Stimulated activated CD8-positive, alpha-beta memory T cell treated with anti-CD3 and anti-CD28 coated beads, Interleukin-4, amount 100 ng/mL, for 1 hour (primary cell): ENCODE measurements at places on chromosomes 3 and 15.

GRCh38 chr3:57169872-57170623 is 4.9 kb upstream of the IL17RD start:
- DNase-seq, result peak; percentile 31

GRCh38 chr15:70356062-70356860 is 258.5 kb upstream of the TLE3 start:
- DNase-seq, result no peak

- no peak for DNase-seq
Observed at GRCh38 chr15:69679623-69680228, 227.1 kb downstream of the RPLP1 start.

DNA sequence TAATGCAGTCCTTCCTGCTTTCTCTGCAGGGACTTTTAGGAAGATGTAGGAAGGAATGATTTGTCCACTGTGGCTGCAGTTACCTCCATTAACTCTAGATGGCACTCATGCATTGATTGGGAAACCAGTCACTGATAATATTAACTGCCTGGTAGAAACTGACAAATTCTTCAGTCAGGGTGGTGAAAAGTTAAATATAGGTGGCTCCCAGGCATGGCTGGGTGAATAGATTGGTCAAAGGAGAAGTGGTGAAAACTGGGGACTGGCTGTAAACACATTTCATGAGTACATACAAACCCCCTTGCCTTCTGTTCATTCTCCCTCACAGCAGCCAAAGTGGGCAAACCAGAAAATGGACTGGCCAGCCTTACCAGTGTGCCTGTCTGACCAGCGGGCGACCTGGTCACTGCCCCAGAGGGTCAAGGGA is 333.4 kb downstream of the THSD4 start:
- no peak for DNase-seq

DNA sequence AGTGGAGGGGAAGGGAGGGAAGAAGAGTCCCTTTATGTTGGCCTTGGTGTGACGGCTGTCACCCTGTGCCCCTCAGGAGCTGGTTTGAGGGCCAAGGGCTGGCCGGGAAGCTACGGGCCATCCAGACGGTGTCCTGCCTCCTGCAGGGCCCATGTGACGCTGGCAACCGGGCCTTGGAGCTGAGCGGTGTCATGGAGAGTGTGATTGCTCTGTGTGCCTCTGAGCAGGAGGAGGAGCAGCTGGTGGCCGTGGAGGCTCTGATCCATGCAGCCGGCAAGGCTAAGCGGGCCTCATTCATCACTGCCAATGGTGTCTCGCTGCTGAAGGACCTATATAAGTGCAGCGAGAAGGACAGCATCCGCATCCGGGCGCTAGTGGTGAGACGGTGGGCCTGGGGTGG is 8.1 kb upstream of the RCCD1 start:
- no peak for DNase-seq

- no peak for DNase-seq
Observed at GRCh38 chr3:126551121-126551838, 7.5 kb downstream of the C3orf22 start.

DNA sequence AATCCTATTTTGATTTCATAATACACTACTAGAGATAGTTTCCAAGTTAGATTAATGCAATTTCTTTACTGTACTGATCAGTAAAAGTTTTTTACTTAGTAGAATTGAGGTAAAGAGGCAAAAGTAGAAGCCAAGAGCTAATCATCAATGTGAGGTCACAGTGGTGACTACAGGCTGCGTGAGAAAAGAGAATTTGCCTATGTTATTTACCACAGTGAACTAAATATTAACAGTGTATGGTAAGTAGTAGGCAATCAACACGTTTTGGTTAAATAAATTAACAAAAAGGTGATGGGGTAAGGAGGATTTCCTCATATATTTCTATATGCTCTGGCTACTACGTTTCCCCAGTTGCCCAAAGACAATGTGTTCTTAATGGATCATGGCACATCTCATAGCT is 202.2 kb upstream of the CMC1 start:
- DNase-seq, result no peak

GRCh38 chr15:63196842-63197241 is 7.4 kb downstream of the RAB8B start:
- no peak for DNase-seq

DNA sequence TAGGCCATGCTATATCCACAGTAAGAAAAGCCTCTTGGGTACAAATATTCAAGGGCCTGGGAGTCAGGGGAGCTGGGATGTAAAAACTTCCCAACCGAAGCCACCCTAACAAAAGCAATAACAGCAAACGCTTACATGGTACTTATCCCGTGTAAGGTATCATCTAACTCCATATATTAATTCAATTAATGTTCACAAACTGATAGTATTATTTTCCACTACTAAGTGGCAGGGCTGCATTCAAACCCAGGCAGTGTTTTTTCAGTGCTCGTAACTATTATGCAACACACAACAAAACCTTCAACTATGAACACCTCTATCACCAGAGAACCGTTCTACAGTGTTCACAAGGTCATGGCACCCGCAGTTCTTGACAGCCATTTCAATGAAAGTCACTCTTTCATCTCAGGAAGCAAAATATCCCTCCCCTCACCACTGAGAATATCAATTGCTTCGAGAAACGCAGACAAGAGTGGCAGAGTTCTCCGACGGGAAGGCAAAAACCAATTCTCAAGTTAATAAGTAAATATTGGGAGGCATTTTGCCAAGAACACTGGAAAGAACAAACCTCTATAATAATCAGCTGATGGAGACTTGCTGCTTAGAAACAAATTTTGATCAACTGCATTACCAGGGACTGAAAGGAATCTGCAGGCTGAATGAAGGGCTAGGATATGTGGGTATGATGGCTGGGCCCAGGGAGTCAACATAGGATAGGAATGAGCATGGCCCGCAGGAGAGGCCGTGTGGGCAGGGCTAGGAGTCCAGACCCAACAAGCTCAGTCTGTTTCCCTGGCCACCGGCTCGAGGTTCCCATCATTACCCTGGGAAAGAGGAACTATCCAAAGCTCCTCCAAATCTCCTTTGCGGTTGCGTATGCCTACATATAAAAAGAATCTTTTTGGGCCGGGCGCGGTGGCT is 72.3 kb downstream of the XXYLT1 start:
- DNase-seq, result no peak

GRCh38 chr15:43249699-43250203 is 17.0 kb downstream of the TGM5 start:
- no peak for DNase-seq

DNA sequence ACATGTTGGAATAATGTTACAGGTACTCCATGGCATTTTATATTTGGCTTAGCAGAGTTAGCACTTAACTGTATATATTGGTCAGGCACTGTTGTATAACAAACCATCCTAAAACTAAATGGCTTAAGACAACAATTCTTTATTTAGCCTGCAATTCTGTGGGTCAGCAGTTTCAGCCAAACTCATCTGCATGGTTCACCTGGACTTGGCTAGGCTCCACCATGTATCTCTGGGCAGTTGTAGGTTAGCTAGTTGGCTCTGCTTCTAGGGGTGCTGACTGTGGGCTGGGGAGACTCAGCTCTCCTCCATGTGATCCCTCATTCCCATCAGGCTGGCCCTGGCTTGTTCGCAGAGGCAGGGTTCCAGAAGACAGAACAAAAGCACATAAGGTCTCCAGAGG is 34.4 kb downstream of the RARB start:
- DNase-seq, result no peak

GRCh38 chr3:178099274-178099673 is 437.0 kb upstream of the KCNMB2 start:
- DNase-seq, result no peak

- no peak for DNase-seq
Observed at GRCh38 chr15:56207711-56208110, 36.0 kb downstream of the RFX7 start.

- DNase-seq, result peak; percentile 19
Observed at GRCh38 chr15:23565395-23566070, at the start of gene MKRN3. Gene MKRN3 (plus strand): TSS chr15:23565674. CDS start chr15:23565783, 109 bp downstream.

DNA sequence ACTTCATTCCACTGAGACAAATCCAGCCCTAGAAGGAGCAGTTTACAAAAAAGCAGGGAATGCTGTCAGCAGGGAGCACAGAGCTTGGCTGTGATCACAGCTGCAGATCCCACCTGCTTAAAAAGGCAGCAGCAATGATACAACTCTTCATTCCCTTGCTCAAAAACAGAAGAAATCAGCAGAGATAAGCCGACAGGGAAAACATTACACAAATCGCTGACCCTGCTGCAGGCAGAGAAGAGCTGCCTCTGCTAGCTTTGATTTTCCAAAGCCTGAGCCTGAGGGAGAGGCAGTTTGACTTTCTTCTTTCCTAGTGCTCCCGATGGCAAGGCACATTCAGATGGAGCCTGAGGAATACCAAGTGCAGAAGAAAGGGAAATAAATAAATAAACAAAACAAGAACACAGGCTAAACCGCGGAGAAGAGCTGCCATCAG is 80.2 kb downstream of the SHQ1 start:
- no peak for DNase-seq

- peak; percentile 21 for DNase-seq
Observed at GRCh38 chr3:105752791-105753415, 115.9 kb downstream of the CBLB start.

DNA sequence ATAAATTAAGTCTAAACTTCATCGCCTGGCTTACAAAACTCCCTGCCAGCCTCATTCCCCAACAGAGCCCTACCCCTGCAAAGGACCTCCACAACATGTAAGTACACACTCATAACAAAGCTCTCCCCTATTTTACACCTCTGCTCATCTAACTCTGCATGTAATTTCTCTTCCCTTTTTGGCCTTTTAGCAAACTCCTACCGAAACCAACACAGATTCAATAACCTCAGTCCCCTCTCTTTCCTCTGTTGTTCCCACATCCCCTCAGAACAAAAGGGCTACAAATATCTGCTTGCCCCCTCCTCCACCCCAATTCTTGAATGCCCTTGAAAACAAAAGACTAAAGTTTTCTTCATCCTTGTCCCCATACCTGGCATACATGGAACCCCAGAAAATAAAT is 662 bp downstream of the UBL7 start:
- no peak for DNase-seq

GRCh38 chr15:71278989-71279756 is 163.9 kb downstream of the THSD4 start:
- no peak for DNase-seq

- DNase-seq, result no peak
Observed at GRCh38 chr3:78176869-78177268, 1137.0 kb downstream of the ROBO2 start.

- no peak for DNase-seq
Observed at GRCh38 chr3:175208326-175208725, 349.2 kb downstream of the NAALADL2 start.

DNA sequence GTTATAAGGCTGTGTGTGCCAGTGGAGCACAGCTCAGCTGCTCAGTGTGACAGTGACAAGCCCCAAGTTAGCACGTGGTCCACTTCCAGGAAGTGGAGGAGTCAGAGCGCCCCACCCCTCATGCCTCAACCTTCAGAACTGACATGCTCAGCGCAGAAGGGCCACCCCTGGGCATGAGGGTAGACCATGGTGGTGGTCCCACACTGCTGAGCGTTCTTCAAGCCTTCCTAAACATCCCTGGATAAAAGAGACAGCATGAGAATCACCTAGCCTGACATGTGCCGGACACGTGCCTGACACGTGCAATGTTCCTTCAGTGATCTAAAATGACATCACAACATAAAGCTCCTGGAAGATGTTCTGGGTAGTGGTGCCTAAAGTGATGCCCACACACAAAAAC is 16.8 kb downstream of the ATP10A start:
- no peak for DNase-seq

- DNase-seq, result no peak
Observed at GRCh38 chr3:184291044-184291737, 7.8 kb upstream of the PSMD2 start.
